ENCODE measurements at places on chromosomes 1 and 21. TPM values are rescaled to one million over a fixed set of nuclear protein-coding genes. Genes with fewer than 3 reads are reported as not detected.

The AADACL3 gene
- not detected for total RNA-seq

The PLA2G2C gene
- total RNA-seq = not detected

- H3K27me3 ChIP-seq = no peaks in the 10 kb centered on the region
- no peaks in the 10 kb centered on the region for H3K36me3 ChIP-seq
- H3K4me3 ChIP-seq = no peak overlapping the region
- H3K4me1 ChIP-seq = no peaks in the 10 kb centered on the region
These were observed 72.7 kb downstream of the DIRAS3 start for GRCh38 chr1:67977756-67978155.

- H3K27me3 ChIP-seq = no peaks in the 10 kb centered on the region
- peaks cover 5% of the 10 kb centered on the region for H3K4me1 ChIP-seq
- no peak overlapping the region for H3K4me3 ChIP-seq
- peak overlapping the region; percentile 65 for H3K27ac ChIP-seq
- DNase-seq = no peak
- no peaks in the 10 kb centered on the region for H3K36me3 ChIP-seq
These were observed 33.9 kb downstream of the COQ8A start for GRCh38 chr1:226973898-226974543.

GRCh38 chr1:197320991-197321531 is 53.0 kb downstream of the CRB1 start:
- H3K27me3 ChIP-seq = no peaks in the 10 kb centered on the region
- no peaks in the 10 kb centered on the region for H3K36me3 ChIP-seq
- peak; percentile 28 for DNase-seq
- no peak overlapping the region for H3K4me3 ChIP-seq
- no peaks in the 10 kb centered on the region for H3K4me1 ChIP-seq
- H3K27ac ChIP-seq = peak overlapping the region; percentile 58

- no peak for DNase-seq
- H3K36me3 ChIP-seq = no peaks in the 10 kb centered on the region
- no peaks in the 10 kb centered on the region for H3K27me3 ChIP-seq
- no peaks in the 10 kb centered on the region for H3K4me1 ChIP-seq
These were observed 5.1 kb upstream of the SLAMF7 start for GRCh38 chr1:160733898-160734297.

DNA sequence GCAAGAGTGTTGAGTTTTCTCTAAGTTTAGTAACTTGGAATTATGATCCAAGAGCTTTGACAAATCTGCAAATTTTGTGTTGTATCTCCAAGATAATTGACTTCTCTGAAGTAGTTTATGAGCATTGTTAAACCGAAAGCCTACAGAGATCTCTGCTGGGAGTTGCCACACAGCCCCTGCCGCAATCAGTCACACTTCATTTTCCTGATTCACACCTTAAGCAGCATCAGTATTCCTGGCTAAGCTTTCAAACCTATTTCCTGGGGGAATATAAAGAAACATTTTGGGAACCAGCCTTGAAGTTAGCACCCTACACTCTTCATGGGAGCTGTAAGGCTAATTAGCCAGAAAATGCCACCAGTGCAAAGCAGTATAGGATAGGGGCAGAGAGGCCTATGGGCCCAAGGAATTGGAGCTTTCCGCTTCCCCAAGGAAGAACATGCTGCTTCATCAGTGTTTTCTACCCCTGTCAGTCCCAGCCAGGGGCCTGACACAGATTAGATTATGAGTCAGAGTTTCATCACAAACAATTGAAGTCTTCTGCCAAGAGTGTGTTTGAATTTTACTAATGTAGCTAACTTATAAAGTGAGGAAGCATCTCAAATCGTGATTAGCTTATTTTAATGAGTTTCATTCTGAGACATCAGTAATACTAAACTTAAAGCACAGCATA is 23.2 kb upstream of the CACYBP start:
- H3K36me3 ChIP-seq = peaks cover 30% of the 10 kb centered on the region
- no peak overlapping the region for H3K4me3 ChIP-seq
- no peak for DNase-seq

DNA sequence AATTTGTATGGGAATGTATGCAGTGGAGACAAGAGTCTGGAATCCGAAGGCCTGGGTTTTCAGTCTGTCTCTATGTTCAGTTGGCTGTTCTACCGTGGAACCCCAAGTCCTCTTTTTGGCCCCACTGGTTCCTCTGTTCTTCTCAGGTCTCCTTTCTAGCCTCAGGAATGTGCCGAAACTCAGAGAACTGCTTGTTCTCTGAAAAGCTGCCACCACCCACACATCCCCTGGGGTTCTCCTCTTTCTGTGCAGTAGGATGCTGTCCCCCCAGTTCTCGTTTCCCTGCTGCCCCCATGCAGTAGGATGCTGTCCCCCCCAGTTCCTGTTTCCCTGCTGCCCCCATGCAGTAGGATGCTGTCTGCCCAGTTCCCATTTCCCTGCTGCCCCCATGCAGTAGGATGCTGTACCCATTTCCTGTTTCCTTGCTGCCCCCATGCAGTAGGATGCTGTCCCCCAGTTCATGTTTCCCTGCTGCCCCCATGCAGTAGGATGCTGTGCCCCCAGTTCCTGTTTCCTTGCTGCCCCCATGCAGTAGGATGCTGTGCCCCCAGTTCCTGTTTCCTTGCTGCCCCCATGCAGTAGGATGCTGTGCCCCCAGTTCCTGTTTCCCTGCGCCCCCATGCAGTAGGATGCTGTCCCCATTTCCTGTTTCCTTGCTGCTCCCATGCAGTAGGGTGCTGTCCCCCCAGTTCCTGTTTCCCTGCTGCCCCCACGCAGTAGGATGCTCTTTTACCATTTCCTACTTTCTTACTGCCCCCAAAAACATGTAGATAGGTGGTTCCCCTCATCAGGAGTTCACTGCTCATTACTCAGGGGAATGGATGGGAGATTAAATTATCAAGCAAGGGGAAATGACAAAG is 35.3 kb downstream of the OPTC start:
- no peaks in the 10 kb centered on the region for H3K27me3 ChIP-seq
- H3K4me1 ChIP-seq = peaks cover 36% of the 10 kb centered on the region
- no peak for DNase-seq
- no peak overlapping the region for H3K4me3 ChIP-seq
- H3K27ac ChIP-seq = peak overlapping the region; percentile 81
- H3K36me3 ChIP-seq = no peaks in the 10 kb centered on the region

- H3K27me3 ChIP-seq = no peaks in the 10 kb centered on the region
- no peak overlapping the region for H3K27ac ChIP-seq
- H3K4me3 ChIP-seq = no peak overlapping the region
These were observed 50.3 kb upstream of the DPH5 start for GRCh38 chr1:101075926-101076325.

Measured in tibial nerve (tissue), 4 donors.